Transverse colon (tissue), 4 donors: ENCODE measurements at places on chromosomes 4 and X. TPM values are rescaled to one million over a fixed set of nuclear protein-coding genes. Genes with fewer than 3 reads are reported as not detected.

The TLL1 gene
- 2.0 TPM for total RNA-seq

The TAF7L gene
- total RNA-seq, result not detected

The MUC7 gene
- total RNA-seq, result not detected

The FAM9C gene
- not detected for total RNA-seq

The XK gene
- 36.8 TPM for total RNA-seq

- DNase-seq, result no peak
These were observed 819.5 kb downstream of the TECRL start for GRCh38 chr4:63589796-63590195.

The RPA4 gene
- 5.9 TPM for total RNA-seq

DNA sequence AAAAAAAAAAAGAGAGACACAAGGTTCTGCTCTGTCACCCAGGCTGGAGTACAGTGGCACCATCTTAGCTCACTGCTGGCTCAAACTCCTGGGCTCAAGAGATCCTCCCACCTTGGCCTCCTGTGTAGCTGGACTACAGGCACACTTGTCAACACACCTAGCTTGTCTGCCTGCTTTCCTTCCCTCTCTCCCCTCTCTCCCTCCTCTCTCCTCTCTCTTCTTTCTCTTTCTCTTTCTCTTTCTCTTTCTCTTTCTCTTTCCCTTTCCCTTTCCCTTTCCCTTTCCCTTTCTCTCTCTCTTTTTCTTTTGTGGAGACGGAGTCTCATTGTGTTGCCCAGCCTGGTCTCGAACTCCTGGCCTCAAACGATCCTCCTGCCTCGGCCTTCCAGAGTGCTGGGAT is 132.1 kb downstream of the DIPK2B start:
- DNase-seq, result no peak

DNA sequence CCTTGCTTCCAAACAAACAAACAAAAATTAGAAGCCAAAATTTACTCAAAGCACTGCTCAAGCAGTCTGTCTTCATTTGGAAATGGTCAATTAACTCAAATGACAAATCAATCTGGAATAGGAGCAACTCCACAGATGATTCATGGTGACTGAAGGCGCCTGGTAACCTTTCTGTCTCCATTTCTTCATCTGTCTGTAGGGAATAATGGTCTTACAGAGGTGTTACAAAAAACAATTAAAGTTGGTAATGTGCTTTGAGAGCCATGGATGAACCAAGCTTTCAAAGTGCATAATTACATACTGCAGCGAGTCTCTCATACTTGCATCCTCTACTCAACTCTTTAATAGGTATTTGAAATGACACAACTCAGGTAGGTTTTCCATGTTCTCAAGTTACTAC is 38.3 kb upstream of the STAG2 start:
- DNase-seq, result no peak
